Tongue (tissue), 3 donors: ENCODE measurements at places on chromosomes 12 and 14. TPM values are rescaled to one million over a fixed set of nuclear protein-coding genes. Genes with fewer than 3 reads are reported as not detected.
A peak's percentile ranks its signal among the peaks of the same experiment; 100 is the strongest.

DNA sequence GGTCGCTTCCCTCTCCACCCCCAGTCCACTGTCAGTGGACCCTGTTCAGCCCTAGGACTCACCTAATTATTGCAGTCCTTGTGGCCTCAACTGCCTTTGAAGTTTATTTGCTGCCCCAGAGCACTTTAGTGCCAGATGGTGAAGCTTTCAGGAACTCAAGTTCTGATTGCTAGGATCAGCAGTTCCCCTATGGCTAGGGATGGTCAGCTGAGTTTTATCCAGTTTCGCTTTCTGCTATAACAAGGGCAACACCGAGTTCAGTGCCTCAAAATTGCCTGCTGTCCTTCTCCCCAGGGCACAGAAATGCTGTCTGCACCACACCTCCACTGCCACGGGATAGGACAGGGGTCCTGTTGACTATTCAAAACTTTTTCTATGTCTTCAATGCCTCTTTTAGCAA lies 295.0 kb downstream of the GPHN start:
- DNase-seq: no peak

DNA sequence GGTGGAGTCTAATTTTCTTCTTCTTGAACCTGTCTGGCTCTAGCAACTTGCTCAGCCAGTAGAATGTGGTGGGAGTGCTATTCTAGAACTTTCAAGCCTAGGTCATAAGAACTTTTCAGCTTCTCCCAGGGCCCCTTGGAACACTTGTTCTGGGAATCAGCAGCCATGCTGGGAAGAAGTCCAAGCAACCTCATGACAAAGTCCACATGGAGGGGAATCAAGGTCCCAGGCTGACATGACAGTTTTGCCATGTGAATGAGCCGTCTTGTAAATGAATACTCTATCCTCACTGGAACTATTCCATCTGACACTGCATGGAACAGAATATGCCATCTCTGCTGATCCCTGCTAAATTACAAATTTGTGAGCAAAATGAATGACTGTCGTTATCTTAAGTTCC lies 214.2 kb upstream of the TBX3 start:
- no peak for DNase-seq

DNA sequence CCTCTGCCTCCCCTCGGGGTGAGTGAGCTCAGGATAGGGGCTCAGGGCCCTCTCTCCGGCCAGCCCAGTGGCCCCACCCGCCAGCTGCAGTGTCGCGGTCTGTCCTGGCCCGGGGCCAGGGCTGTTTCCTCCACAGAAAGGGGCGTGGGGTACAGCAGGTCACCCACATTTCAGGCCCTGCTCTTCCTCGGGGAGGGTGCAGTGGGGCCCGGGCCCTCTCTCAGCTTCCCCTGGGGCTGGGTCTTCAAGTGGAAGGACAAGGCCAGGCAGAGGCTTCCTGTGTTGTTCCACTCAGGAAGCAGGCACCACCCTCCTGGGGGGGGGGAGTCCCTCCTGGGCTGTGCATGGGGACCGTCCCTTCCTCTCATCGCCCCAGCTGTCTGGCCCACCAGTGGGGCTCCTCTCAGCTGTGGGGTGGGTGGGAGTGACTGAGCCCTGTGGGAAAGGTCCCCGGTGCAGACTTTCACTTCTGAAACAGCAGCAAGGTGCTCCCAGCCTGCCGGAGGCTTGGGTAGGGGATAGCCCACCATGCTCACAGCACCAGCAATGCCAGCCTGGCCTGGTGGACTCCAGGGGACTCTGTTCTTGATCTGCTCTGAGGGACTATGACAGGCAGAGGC lies 3.7 kb downstream of the GPR132 start:
- DNase-seq: no peak

GRCh38 chr14:94043111-94043755 lies 17.1 kb downstream of the OTUB2 start:
- DNase-seq: peak; percentile 28

The SERPINA10 gene
- total RNA-seq: not detected

DNA sequence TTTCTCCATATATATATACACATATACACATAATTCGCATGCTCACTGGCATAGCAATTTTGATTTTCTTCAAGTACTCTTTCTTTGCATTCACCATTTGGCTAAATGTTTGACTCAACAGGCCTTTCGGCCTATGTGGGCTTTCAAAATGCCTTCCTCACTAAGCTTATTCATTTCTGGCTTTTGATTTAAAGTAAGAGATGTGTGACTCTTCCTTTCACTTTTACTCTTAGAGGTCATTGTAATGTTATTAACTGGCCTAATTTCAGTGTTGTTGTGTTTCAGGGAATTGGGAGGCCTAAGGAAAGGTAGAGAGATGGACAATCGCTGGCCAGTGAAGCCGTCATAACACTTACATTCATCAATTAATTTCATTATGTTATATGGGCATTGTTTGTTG lies 14.5 kb upstream of the KLRD1 start:
- no peak for DNase-seq

DNA sequence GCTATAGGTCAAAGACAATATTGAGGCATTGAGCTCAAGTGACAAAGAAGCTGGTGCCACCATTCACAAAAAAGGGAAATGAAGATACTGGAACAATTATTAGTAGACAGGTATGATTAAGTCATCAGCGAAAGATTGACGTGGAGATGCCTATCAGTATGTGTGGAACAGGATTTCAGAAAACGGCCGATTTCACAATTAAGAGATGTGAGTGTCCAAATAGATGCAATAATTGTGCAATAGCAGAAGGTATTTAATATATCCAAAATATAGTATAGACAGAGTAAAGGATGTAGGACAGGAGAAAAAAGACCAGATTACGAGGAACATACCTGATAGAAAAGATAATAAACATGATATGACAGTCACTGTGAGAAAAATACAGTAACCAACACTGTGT lies 433.1 kb downstream of the C12orf50 start:
- no peak for DNase-seq

DNA sequence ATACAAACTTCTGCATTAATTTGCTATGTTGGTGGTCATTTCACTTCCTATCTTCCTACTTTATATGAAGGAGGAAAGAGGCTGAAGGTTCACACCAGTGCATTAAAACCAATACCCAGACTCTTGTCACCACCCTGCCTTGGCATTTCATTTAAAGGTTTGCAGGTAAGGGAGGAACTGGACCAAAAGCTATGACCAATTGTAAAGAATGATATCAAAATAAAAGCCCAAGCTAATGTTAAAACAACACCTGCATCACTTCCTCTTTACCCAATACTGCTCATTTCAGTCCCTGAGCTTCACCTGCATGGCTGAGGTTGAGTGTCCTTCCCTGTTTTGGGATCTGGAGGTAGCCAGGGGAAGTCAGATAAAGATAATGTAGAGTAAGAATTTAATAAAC lies 47.2 kb upstream of the TMEM233 start:
- no peak for DNase-seq
